Naive thymus-derived CD4-positive, alpha-beta T cell (primary cell): ENCODE measurements at places on chromosomes 1 and 21. TPM values are rescaled to one million over a fixed set of nuclear protein-coding genes. Genes with fewer than 3 reads are reported as not detected.

DNA sequence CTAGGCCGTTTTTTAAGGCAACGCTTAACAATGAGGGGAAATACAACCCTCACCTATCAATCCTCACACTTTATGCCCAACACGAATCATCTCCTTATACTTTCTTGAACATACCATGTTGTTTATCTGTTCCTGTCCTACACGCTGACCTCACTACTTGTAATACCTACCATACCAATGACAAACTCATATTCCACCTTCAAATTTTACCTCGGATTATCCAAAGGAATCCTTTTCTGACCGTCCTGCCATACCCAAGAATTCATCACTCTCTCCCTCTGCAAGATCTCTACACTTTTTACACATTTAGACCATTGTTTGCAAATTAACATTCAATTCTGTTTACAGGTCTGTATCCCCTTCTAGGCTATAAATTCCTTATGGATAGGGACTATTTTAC is 64.4 kb upstream of the GUCA2A start:
- H3K36me3 ChIP-seq, result no peaks in the 10 kb centered on the region
- H3K27ac ChIP-seq, result no peak overlapping the region
- no peak for DNase-seq
- H3K4me1 ChIP-seq, result no peaks in the 10 kb centered on the region

GRCh38 chr1:169745015-169745861 is 11.4 kb upstream of the SELE start:
- no peaks in the 10 kb centered on the region for H3K27me3 ChIP-seq
- H3K4me1 ChIP-seq, result no peaks in the 10 kb centered on the region
- no peak overlapping the region for H3K27ac ChIP-seq
- H3K36me3 ChIP-seq, result no peaks in the 10 kb centered on the region
- DNase-seq, result no peak

- H3K27ac ChIP-seq, result no peak overlapping the region
- H3K36me3 ChIP-seq, result no peaks in the 10 kb centered on the region
- no peaks in the 10 kb centered on the region for H3K27me3 ChIP-seq
- no peak overlapping the region for H3K4me3 ChIP-seq
Observed at GRCh38 chr1:219432191-219432606, 180.7 kb downstream of the ZC3H11B start.

- no peak for DNase-seq
- no peaks in the 10 kb centered on the region for H3K27me3 ChIP-seq
- no peak overlapping the region for H3K4me3 ChIP-seq
- no peak overlapping the region for H3K27ac ChIP-seq
Observed at GRCh38 chr1:21383785-21384401, 56.0 kb upstream of the NBPF3 start.

DNA sequence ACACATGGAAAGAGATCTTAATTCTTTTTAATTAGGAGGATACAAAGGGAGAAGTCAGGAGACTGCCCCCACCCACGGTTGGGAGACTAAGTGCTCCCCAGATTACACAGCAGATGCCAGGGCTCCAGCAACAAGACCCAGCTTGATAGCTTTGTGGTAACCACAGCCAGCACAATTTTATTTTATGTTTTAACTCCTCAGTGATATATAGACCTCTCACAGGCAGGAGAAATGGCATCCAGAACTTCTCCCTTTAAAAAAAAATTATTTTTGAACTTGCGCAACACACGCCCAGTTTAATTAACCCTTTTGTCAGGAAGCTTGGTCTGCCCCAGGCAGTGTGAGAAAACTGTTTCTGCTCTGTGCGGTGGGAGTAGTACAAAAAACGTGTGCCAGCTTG is 62.6 kb upstream of the ACOT11 start:
- no peak overlapping the region for H3K4me3 ChIP-seq
- no peak for DNase-seq
- H3K36me3 ChIP-seq, result no peaks in the 10 kb centered on the region
- H3K4me1 ChIP-seq, result peaks cover 44% of the 10 kb centered on the region
- H3K27ac ChIP-seq, result no peak overlapping the region

GRCh38 chr1:87588495-87588894 is 259.8 kb downstream of the LMO4 start:
- H3K27ac ChIP-seq, result no peak overlapping the region
- H3K4me1 ChIP-seq, result no peaks in the 10 kb centered on the region
- no peaks in the 10 kb centered on the region for H3K36me3 ChIP-seq

- H3K27me3 ChIP-seq, result no peaks in the 10 kb centered on the region
- no peak for DNase-seq
- H3K4me3 ChIP-seq, result no peak overlapping the region
- no peaks in the 10 kb centered on the region for H3K4me1 ChIP-seq
- H3K27ac ChIP-seq, result no peak overlapping the region
- no peaks in the 10 kb centered on the region for H3K36me3 ChIP-seq
Observed at GRCh38 chr1:200602632-200603031, 17.9 kb downstream of the KIF14 start.

DNA sequence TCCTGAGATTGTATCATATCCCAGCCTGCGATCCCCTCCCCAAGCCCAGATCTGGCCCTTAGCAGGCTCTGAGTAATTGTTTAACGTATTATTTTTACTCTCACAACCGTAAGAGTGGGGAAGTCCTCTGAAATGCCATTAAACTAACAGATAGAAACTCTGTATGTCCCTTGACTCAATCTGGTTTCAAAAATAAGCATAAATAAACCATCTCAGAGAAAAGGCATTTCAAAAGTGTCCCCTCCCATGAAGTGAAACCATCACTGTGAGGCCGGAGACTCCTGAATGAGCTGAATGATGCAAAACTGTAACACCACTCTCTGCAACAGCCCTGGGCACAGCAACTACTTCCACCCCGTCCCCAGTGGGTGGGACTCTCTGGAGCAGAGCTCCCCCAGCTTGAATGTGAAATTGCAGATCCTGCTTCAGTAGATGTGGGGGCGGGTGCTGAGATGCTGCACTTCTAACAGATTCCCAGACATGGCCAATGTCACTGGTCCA is 104.1 kb downstream of the SYF2 start:
- no peaks in the 10 kb centered on the region for H3K27me3 ChIP-seq
- H3K36me3 ChIP-seq, result no peaks in the 10 kb centered on the region
- no peak overlapping the region for H3K27ac ChIP-seq
- no peak overlapping the region for H3K4me3 ChIP-seq
- DNase-seq, result no peak

DNA sequence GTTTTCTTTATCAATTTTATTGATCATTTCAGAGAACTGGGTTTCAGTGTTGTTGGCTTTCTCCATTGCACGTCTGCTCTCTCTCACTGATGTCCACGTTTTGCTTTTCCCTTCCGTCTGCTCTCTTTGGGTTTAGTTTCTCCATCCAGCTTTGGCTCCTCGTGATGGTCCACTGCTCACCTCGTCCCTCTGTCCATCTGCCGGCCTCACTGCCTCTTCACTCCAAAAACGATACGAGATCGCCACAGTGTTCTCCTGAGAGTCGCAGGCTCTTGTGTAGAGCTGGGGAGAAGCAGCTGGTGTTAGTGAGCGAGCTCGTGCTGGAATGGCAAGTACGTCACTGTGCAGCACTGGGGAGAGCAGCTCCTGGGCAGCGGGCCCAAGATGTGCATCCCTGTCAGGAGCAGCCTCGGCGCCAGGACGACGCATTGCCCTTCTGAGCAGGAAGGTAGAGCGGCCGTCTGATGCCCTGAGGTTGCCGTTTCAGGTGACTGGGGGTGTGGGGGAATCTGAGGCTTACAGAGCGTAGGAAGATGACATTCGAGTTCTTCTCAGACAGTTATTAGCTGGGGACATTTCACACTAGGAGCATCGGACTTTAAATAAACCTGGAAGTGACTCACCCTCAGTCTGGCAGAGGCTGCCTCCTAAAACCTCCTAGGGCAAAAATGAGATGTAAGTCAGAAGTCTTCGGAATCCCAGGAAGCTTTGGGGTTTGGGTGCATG is 31.4 kb upstream of the PCBP3 start:
- H3K27ac ChIP-seq, result no peak overlapping the region
- DNase-seq, result no peak
- peaks cover 46% of the 10 kb centered on the region for H3K4me1 ChIP-seq
- no peak overlapping the region for H3K4me3 ChIP-seq
- no peaks in the 10 kb centered on the region for H3K36me3 ChIP-seq

Gene ATF3
- polyA plus RNA-seq, result not detected

GRCh38 chr1:89465201-89465600 is 59.4 kb upstream of the LRRC8B start:
- no peaks in the 10 kb centered on the region for H3K27me3 ChIP-seq
- no peak for DNase-seq
- no peak overlapping the region for H3K27ac ChIP-seq
- H3K4me3 ChIP-seq, result no peak overlapping the region
- peaks cover 6% of the 10 kb centered on the region for H3K4me1 ChIP-seq

- H3K27me3 ChIP-seq, result no peaks in the 10 kb centered on the region
- H3K27ac ChIP-seq, result no peak overlapping the region
- no peak overlapping the region for H3K4me3 ChIP-seq
- H3K36me3 ChIP-seq, result no peaks in the 10 kb centered on the region
- no peaks in the 10 kb centered on the region for H3K4me1 ChIP-seq
Observed at GRCh38 chr21:43997766-43998742, 14.1 kb upstream of the TRAPPC10 start.

Gene OR2T12
- not detected for polyA plus RNA-seq
